ENCODE measurements at places on chromosomes 5 and 9. TPM values are rescaled to one million over a fixed set of nuclear protein-coding genes. Genes with fewer than 3 reads are reported as not detected.

Gene FAM78A
- 0.43 TPM for total RNA-seq

GRCh38 chr9:68418259-68418845 lies 61.9 kb downstream of the PGM5 start:
- no peak for DNase-seq

DNA sequence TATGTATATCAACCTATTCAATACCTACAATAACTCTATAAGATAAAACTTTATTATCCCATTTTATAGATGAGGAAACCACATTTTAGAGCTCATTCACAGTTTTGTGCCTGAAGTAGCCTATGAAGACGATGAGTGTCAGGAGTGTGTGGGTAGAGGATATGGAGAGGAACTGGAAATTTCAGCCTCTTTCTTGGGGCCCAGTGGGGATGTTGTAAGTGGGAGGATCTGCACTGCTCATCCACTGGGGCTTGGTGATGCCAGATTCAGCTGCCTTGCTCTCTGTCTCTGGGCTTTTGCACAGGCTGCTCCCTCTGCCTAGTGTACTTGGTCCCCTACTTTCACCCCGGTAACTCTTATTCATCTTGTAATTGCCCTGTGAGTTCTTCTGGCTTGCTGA lies 194.7 kb downstream of the SREK1 start:
- DNase-seq: no peak

DNA sequence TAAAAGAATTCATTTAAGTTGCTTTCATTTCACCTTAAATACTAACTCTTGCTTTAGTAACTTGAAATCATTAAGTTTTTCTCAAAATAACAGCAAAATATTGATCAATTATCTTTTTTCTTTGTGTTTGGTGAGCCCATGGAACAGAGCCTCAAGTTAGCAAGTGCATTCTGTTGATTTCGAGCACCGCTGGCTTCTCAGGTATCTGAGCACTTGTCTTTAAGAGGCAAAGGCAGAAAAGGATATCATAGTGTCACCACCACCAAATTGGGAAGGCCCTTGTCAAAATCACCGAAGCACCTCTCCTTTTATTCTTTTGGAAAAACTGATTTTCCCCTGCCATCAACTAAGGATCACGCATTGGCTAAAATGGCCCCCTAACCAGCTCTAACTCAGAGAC lies 17.1 kb upstream of the CTNNAL1 start:
- no peak for DNase-seq

GRCh38 chr9:98339987-98340800 lies 84.7 kb upstream of the TBC1D2 start:
- DNase-seq: no peak

Gene RFESD
- total RNA-seq: 1.6 TPM

GRCh38 chr5:119330367-119331183 lies 25.2 kb upstream of the TNFAIP8 start:
- peak; percentile 38 for DNase-seq

Gene C5orf52
- total RNA-seq: not detected

Gene SLC34A1
- not detected for total RNA-seq

Gene DPH7
- 22.5 TPM for total RNA-seq

Gene KLHL9
- total RNA-seq: 57.9 TPM

Gene PCDHGA7
- total RNA-seq: 3.5 TPM

- DNase-seq: no peak
Measured at GRCh38 chr9:2634153-2634552, 12.6 kb downstream of the VLDLR start.

Gene GNAQ
- total RNA-seq: 44.1 TPM

- peak; percentile 11 for DNase-seq
Measured at GRCh38 chr5:172641359-172642050, 442 bp downstream of the NEURL1B start.

DNA sequence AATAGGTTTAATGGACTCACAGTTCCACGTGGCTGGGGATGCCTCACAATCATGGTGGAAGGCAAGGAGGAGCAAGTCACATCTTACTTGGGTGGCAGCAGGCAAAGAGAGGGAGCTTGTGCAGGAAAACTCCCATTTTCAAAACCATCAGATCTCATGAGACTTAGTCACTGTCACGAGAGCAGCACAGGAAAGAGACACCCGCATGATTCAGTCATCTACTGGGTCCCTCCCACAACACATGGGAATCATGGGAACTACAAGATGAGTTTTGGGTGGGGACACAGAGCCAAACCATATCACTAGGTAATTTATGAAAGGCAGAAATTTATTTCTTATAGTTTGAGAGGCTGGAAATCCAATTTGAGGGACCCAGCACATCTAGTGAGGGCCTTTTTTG lies 40.0 kb downstream of the MTREX start:
- no peak for DNase-seq

- DNase-seq: peak; percentile 24
Measured at GRCh38 chr5:171667341-171668096, 118.1 kb upstream of the SMIM23 start.

GRCh38 chr5:119708076-119708790 lies 78.9 kb downstream of the FAM170A start:
- DNase-seq: no peak

- DNase-seq: no peak
Measured at GRCh38 chr9:102506406-102506805, 488.7 kb upstream of the CYLC2 start.

- DNase-seq: peak; percentile 34
Measured at GRCh38 chr5:145619806-145620310, 215.3 kb downstream of the PRELID2 start.

GRCh38 chr5:17415321-17415758 lies 82.7 kb upstream of the TAF11L2 start:
- no peak for DNase-seq

DNA sequence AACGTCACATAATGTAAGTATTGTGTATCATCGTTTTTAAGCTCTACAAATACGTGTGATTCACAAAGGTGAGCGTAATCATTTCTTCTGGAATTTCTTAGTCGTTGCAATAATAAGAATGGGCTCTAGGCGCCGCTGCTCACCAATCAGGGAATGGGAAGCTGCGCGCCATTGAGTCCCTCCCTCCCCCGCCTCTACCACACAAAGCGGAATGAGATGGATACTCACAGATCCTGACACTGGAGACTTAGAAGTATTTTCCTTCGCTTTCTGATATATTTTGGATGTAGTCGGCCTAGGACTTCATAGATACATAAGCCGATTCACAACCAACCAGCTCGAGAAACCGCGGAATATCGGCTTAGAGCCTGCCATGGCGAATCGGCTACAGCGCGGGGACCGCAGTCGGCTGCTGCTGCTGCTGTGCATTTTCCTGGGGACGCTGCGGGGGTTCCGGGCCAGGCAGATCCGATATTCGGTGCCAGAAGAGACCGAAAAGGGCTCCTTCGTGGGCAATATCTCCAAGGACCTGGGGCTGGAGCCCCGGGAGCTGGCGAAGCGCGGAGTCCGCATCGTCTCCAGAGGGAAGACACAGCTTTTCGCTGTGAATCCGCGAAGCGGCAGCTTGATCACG lies at the start of gene PCDHGA11:
PCDHGA11 (plus strand) TSS at position 197 of the 634 bp plus-strand sequence; CDS start at position 374, 177 bp downstream.
- DNase-seq: peak; percentile 71

DNA sequence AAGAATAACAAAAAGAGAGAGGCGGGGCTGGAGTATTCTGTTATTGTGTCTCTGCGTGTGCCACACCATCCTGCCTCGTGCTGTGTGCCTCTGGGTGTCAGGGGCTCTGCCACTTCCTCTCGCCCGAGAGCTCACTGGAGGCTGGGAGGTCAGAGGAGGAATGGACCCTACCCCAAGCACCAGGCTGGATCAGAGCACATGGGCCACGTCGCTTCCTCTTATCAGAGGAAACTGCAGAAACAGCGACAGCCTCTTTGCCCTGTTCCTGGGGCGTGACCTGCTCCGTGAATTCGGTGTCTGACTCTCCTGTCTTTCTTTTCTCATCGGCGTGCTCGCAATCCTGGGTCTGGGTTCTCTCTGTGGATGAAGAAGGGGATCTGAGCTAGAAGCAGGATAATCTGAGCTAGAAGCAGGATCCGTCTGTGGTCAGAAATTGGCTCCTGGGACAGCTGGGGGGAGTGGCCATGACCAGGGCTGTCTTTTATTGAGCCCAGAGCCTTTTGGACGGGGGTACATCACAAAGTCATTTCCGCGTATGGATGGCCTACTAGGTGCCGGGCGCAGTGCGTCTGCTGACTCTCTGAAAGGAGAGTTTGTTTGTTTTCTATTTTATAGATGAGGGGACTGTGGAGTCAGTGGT lies 150.3 kb upstream of the COL5A1 start:
- peak; percentile 90 for DNase-seq

- no peak for DNase-seq
Measured at GRCh38 chr9:19994296-19994695, 205.5 kb upstream of the SLC24A2 start.

Gene SLC36A3
- total RNA-seq: not detected

DNA sequence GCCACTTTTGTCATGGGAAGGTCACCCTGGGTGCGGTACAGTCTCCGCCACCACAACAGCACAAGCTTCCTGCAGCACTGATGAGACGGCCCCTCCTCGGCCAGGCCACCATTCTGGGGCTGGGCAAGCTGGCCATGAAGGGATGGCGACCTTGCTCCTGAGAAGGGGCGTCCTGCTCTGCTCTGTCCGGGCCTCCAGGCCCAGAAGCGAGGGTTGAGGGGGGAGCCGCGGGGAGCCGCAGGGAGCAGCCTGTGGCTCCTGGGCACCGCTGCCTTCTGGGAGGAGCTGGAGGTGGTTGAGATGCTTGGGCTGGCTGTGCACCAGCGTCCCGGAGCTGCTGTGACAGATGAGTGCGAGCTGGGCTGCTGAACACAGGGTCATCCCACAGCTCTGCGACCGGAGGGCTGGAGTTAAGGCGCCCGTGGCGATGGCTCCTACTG lies 84.3 kb upstream of the RAPGEF1 start:
- no peak for DNase-seq

Gene SLC25A2
- total RNA-seq: 0.64 TPM

Gene PAPPA
- total RNA-seq: 104 TPM

GRCh38 chr9:2047144-2047671 lies 32.1 kb downstream of the SMARCA2 start:
- DNase-seq: no peak
